ENCODE measurements at places on chromosomes 2 and 18. TPM values are rescaled to one million over a fixed set of nuclear protein-coding genes. Genes with fewer than 3 reads are reported as not detected.

Gene NPHP1
- total RNA-seq: 8.6 TPM

Gene DUSP2
- total RNA-seq: 11.3 TPM

Gene NOSTRIN
- total RNA-seq: 36.1 TPM

Gene FAM237A
- total RNA-seq: not detected

Gene CD302
- 34.6 TPM for total RNA-seq

Gene NR4A2
- 11.9 TPM for total RNA-seq

Gene RAB3GAP1
- 45.6 TPM for total RNA-seq

Gene OBSL1
- total RNA-seq: 57.8 TPM

Gene ACVR1C
- total RNA-seq: 0.58 TPM

Gene KCNK3
- 9.1 TPM for total RNA-seq

Gene RAX
- not detected for total RNA-seq

Gene SPTBN1
- total RNA-seq: 433 TPM

Gene MRPS9
- 19.0 TPM for total RNA-seq

Gene CIAO1
- total RNA-seq: 69.3 TPM

Gene DSG1
- total RNA-seq: 0.89 TPM

Gene DNAH7
- 5.0 TPM for total RNA-seq

Gene ALLC
- 0.81 TPM for total RNA-seq
